Right cardiac atrium (tissue), 5 donors: ENCODE measurements at places on chromosomes 12 and 14. TPM values are rescaled to one million over a fixed set of nuclear protein-coding genes. Genes with fewer than 3 reads are reported as not detected.

GRCh38 chr14:100138082-100138787 is 21.2 kb downstream of the DEGS2 start:
- no peak for DNase-seq

DNA sequence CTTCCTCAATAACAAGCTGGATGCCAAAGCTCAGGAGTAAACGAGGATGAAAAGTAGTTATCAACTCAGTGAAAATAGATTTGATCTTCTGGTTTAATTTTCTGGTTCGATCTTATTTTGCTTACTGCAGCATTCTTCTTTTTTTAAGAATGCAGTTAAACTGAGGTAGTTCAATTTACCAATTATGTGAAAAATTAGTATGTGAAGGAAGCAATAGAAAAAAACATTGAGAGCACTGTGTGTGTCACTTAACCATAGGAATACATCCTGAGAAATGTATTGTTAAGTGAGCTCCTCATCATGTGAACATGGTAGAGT is 111.4 kb upstream of the TSPAN8 start:
- no peak for DNase-seq

The CLMN gene
- 6.4 TPM for total RNA-seq

DNA sequence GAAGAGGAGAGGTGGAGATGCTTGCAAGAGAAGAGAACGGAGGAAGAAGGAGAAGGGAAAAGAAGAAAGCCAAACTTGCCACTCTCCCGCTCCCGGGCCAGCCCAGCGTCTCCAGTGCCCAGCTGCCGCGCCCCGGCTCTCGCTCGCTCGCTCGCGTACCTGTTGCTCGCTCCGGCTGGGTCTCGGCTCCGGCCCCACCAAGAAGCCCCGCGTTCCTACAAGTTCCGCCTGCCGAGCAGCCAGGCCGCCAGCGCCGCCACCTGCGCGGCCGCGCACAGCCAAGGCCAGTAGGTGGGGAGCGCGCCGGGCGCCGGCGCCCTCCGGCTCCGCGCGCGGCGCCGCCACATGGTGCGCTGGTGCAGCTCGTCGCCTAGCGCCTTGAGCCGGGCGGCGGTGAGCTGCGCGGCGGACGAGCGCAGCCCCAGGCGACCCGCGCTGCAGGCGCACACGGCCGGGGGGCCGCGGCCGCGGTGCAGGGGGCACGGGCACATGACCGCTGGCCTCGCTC is 370 bp downstream of the HRK start:
- DNase-seq = peak; percentile 52

The RAD52 gene
- 9.6 TPM for total RNA-seq

GRCh38 chr14:77268989-77269600 is 1.9 kb downstream of the NGB start:
- DNase-seq = no peak

The CCDC38 gene
- not detected for total RNA-seq

GRCh38 chr12:129665414-129665813 is 238.4 kb downstream of the TMEM132D start:
- DNase-seq = no peak

DNA sequence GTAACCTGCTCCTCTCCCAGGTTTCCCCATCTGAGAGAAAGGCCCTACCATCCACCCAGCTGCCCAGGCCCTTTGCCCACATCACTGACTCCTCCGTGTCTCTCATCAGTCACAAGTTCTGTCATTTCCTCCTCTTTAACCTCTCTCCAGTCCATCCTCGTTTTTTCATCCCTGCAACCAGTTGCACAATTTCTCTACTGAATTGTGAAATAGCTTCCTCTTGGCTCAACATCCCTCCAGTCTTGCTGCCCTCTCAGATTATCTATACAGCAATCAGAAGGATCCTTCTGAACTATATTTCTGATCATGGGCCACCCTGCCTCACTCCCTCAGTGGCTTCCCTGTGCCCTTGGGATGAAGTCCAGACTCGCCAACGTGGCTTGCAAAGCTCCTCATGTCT is 6.8 kb downstream of the FAM161B start:
- no peak for DNase-seq

The C12orf60 gene
- 1.6 TPM for total RNA-seq

The CRACR2A gene
- 10.4 TPM for total RNA-seq

DNA sequence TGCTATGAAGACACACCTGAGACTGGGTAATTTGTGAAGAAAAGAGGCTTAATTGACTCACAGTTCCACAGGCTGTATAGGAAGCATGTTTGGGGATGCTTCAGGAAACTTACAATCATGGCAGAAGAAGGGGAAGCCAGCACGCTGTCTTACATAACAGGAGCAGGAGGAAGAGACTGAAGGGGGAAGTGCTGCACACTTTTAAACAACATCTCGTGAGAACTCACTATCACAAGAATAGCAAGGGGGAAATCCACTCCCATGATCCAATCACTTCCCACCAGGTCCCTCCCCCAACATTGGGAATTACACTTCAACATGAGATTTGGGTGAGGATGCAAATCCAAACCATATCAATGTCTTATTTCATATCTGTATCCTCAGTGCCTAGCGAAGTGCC is 307.2 kb downstream of the ATP23 start:
- DNase-seq = no peak

The IFNG-AS1 gene
- 0.80 TPM for total RNA-seq

The PMEL gene
- 1.1 TPM for total RNA-seq

The RAB3IP gene
- 20.2 TPM for total RNA-seq

DNA sequence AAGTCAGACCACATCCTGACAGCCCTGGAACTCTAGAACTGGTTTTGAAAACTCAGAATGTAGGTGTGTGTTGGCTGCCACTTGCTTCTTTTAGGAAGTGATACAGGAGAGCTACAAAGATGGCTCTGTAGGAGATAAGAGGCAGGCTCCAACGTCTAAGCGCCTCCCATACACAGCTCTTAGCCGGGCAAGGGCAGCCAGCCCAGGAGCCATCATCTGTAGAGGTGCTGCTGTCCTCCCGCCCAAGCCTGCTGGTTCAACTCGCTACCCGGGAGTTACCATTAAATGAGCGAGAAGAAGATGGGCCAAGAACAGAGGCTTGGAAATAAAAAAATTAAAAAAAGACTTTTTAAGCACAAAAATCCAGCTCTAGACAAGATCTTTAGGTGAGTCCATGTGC is 61.2 kb upstream of the DIO3 start:
- no peak for DNase-seq

DNA sequence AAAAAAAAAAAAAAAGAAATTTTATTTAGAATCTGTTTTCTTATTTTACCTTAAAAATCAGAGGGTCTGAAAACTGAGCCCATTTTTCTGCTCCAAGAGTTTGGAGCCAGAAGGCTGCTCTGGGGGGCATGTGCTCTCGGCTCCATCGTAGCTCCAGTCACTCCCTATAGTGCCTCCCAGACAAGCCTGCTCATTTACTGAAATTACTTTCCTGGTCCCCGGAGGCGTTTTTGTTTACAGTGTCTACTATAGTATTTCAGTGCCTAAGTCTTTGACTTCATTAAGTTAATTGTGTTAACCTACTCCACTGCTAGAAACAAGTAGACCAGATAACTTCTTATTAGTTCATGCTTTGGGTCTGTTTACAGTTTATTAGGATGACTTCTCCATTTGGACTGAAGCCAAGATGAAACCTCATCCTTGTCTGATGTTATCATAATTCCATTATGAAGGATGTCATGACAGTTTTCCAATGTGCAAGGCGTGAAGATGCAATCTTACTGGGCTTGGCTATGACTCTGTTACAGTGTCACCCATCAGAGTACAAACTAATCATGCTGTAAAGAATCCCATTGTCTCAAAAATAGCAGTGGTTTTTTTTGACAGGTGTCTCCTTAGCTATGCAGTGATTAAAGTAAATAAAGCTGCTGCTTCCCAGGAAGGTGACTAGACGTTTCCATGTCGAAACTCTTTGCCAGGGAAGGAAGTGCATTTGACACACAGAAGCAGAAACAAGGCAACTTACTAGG is 182.3 kb downstream of the TMEM132C start:
- no peak for DNase-seq

The EVL gene
- total RNA-seq = 74.8 TPM

DNA sequence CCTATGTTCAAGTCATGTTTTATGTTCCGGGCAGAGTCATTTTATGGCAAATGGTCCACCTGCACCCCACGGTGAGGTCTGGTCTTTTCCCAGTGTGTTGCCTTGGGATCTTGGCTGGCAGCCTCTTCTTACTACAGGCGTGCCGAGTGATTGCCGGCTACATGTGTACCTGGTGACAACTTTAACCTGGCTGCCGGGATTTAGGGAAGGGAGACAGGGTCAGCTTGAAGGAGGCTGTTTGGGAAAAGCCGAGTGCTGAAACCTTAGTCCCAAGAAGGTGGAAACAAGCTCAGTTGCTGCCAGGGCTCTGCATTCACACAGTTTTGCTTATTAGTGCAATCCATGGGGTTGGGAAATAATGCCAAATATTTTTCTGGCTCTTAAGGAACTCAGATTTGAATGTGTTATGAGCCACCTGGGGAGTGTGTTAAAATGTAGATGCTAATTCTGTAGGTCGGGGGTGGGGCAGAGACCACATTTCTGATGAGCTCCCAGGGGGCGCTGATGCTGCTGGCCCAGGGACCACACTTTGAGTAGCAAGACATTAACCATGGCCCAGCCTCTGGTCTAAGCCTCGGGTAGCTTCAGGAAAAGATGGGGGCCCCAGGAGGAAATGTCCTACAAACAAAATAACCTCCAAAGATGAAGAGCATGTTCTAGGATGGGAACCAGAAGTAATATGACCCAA is 179.6 kb downstream of the TBX5 start:
- no peak for DNase-seq

DNA sequence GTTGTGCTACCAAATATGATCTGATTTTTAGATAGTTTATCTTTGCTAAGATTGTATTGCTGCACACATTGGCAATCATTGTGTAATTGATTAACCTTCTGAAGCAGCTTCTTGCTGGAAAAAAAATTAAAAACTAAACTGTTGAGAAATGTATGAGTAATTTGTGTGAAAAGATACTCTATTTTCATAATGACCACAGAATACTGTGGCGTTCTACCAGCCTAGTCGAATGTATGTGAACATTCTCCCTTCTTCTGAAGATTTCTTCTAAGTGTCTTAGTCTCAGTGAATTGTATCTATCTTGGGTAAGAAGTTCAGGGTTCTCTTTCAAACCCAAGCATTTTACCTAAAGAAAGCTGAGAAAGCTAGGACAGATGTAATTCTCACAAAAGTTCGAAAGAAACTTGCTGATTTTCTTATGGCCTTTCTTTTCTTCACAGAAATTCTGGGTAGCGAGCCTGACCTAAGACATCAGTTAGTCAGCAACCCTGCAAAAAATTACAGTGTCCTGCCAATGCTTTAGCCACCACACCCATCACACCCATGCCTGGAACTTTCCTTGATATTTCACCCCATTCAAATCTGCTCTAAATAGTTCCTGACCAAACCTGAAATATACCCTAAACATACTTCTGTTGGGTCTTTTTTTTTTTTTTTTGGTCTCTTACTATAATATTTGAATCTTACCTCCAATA is 27.1 kb upstream of the C12orf71 start:
- no peak for DNase-seq

The PRORP gene
- total RNA-seq = 18.4 TPM

DNA sequence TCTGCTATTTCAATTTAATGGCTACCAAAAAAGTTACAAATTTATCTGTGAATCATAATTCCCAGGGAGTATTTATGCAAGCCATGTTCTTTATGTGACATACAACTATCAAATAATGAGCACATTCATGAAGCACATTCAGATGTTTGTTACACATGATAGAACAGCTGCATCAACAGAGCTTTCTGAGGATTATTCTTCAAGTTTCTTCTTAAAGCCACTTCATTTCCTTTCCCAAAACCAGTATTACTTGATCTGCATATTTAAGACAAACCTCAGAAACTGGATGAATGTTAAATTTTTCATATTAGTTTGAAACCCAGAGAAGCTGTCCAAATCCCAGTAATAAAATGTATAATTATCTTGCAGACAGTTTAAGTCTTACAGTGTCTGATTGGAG is 73.6 kb upstream of the SOX5 start:
- DNase-seq = no peak

The SDR9C7 gene
- 0.11 TPM for total RNA-seq

DNA sequence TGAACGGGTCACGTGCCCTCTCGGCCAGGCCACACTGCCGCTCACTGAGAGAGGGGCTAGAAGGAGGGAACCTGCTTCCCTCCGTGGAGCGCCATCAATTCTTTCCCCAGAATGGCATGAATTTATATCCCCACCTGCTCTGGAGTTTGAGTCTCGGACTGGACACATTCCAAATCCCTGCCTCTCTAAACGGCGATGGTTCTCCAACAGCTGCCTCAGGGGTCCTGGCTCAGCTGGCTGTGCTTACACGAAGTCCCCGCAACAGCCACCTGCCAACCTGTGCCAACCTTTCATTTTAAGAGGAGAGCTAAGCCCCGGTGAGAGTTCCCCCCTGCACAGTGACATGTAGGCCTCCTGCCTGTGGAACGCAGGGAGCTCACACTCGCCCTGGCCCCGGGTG is 73.2 kb downstream of the RIMBP2 start:
- no peak for DNase-seq

The GLT8D2 gene
- 13.8 TPM for total RNA-seq

- no peak for DNase-seq
Measured at GRCh38 chr12:8702159-8702558, 4.4 kb downstream of the RIMKLB start.

DNA sequence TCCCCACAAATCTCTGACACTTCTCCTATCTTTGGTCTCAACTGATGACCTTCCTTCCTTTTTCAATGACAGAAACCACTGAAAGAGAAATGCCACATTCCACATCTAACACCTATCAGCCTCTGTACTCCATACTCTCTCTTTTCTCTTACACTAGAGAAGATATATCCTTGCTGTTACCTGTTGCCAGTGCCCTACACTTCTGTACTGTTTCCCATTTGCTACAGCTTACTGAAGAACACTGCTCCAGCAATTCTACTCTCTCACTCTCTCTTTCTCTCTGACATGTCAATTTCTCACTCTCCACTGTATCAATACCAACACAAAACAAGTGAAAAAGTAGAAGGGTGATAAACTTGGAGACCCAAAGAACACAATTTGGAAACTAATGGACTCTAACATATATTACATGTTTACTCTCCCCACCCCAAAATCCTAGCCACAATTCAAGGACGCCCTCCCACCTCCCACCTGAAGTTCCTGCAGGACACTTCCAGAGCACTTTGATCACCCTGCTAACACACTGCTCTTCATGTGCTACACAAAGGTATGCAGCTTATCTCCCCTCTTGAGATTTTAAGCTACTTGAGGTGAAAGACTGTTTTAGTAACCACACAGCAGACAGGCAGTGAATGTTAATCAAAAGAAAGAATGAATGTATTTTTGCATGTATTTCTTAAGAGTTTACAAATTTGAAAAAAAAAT is 95.0 kb downstream of the MED13L start:
- DNase-seq = no peak

The LRCOL1 gene
- total RNA-seq = not detected
